ENCODE measurements at places on chromosomes 11 and 22. TPM values are rescaled to one million over a fixed set of nuclear protein-coding genes. Genes with fewer than 3 reads are reported as not detected.

DNA sequence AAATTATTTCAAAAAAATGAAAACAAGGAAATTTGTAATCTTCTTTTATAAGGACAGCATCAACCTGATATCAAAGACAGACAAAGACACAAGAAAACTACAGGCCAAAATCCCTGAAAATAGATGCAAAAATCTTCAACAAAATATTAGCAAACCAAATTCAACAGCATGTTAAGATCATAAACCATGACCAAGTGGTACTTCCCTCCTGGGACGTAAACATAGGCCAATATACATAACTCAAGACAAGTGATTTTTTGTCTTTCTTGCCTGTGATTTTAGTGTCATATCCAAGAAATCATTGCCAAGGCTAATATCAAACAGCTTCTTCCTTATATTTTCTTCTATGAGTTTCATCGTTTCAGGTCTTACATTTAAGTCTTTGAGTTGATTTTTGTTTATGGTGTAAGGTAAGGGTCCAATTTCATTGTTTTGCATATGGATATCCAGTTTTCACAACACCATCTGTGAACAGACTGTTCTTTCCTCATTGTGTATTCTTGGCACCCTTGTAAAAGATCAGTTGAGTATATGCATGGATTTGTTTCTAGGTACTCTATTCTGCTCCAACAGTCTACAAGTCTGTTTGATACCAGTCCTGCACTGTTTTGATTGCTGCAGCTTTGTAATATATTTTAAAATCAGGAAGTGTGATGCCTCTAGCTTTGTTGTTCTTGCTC lies 50.0 kb downstream of the SBF2 start:
- DNase-seq = no peak

DNA sequence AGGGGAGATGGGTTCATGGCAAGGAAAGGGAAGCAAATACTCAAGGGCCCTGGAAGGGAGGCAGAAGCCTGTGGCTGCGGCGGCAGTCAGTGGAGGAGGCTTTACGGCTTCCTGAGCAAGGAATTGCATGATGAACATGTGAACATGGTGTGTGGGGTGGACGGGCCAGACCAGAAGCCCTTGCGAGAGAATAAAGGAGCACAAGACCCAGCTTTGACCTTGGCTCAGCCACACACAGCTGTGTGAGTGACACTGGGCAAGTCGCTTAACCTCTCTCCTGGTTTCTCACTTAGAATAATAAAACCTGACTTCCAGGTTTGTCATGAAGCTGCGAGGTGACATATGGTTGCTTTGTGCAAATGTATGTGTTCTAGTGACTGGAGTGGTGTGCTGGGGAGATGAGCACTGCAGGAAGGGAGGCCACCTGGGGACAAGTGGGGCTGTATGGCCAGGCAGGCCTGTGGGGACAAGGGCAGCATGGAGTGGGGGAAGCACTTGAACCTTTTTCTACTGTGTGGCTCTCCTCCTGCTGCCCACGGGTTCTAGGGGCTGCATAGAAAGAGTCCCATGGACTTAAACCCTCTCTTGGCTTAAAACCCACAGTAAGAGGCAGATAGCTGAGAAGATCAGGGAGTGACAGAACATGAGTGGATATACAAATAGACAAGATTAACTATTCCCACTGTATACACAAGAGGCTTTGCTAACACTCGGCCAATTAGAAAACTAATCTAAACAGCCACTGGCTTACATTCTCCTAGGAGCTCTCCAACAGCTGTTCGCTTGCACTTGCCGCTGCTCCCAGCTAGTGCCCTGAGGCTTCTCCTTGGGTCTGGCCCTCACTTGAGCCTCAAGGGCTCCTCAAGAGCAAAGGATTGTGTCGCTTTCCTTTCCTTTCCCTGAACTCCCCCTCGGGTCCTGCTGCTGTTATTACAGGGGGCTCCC lies 67.3 kb upstream of the CDON start:
- DNase-seq = no peak

The SSRP1 gene
- total RNA-seq = 132 TPM

DNA sequence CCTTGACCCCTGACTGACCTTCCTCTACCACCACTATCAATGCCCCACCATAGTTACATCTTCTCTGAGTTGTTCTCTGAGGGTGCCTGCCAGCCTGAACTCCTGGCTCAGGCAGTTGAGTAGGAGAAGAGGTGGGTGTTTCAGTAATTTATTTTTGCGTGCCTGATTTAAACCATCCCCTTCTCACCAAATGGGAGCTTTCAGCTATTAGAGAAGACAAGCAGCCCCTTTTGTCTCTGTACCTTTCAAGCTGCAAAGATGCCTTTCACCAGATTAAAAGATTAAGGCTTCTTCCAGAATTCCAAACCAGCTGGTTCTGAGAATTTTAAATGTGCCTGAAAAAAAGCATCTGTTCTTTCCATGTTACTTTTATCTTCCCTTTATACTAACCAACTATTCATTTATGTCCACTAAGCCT lies 223.8 kb downstream of the FAM76B start:
- DNase-seq = no peak

DNA sequence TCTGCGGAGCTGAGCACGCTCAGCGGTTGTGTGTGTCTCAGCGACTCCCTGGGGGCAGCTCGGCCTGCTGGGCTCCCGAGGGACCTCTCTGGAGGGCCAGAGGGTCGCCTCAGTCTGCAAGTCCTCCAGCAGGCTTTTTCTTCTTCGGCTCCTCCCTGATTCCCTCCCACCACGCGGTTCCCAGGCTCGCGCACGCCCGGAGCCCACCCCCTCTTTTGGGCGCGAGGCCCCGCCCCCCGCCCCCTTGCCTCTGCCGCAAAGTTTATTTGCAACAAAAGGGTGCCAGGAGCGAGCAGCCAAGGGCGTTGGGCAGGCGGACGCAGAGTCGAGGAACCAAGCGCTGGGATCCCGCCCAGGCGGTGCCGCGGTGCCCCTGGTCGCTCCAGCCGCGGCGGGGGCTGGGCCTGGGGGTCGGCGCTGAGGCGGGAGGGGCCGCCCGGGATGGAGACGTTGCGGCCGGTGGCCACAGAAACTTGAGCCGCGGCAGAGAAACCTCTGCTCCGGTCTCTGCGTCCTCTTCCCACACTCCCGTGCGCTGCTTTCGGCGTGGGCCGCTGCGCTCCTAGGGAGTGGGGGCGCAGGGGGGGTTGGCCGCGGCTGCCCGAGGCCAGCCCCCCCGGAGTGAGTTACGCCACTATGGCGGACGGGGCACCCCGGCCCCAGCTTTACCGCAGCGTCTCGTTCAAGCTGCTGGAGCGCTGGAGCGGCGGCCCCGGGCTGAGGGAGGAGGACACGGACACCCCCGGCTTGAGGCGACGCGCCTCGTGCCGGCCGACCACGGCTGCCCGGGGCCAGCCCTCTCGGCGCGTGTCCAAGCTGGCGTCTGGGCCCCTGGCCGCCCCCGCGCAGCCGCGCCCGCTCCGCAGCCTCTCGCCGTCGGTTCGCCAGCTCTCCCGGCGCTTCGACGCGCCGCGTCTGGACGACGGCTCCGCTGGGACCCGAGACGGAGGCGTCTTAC lies at the start of gene ARHGEF17:
Gene ARHGEF17, plus strand, starts transcription at position 274 of the 958 bp plus-strand sequence. Its CDS starts 363 bp downstream, at position 637.
- peak; percentile 27 for DNase-seq

DNA sequence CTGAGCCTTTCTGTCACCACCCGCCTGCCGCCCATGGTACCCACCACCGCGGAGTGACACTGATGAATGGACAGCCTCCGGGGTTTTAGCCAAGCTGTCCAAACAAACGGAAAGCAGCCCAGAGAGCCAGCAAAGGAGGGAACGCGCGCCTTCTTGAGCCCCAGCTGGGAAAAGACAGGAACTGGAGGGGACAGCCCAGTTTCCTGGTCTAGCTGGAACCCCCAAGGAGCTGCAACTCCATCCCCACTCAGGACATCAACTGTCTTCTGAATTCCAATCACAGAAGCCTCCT lies 33.7 kb downstream of the SHISAL1 start:
- DNase-seq = no peak

The TMEM123 gene
- total RNA-seq = 19.9 TPM

- no peak for DNase-seq
These were observed 9.1 kb upstream of the SERHL2 start for GRCh38 chr22:42544686-42545085.

DNA sequence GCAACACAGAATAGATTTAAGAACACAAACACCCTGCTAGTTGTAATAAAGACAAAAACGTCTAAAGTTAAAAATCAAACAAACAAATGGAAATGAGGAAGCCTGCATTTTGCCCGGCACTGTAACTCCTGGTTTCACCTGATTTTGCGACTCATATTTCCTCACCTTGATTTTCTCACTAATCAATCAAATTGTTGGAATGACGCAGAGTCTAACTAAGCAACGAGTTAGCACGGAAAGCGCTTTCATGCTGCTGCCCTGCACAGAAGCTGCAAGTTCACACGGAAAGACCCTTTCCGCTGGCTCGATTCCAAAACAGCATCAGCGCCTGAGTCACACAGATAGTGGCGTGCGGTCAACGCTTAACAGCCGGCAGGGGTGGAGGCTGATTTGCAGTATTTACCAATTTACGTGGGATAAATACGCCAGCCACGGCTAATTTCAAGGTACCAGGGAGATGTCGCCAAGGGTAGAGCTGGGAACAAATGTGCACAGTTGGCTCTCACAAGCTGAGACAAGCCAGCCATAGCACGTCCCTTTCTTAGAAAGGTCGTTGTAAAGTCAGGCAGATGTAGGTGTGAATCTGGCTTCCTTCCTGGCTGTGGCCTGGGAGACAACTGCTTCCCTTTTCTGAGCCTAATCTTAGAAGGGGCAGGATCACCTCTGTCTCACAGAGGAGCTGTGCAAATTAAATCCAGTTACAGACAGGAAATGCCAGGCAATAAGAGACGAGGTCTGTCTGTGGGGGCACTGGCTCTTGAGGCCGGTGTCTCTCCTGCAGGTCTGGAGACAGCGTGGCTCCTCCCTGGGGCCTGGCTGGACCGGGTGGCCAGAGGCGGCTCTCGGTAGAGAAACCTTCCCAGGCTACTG lies 76.9 kb upstream of the TTLL12 start:
- peak; percentile 17 for DNase-seq

DNA sequence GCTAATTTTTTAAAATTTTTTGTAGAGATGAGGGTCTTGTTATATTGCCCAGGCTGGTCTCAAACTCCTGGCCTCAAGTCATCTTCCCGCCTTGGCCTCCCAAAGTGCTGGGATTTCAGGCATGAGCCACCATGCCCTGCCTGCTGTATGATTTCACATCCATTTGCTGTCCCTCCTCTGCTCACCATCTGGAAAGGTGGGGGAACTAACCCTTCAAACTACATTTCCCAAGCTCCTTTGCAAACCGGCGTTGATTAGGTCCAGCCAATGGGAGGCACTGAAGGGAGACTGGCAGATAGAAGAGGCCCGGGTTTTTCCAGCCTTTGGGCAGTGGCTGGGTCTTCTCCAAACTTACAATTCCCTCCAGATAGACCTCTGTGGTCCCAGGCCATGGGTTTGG lies 19.3 kb downstream of the RFPL1 start:
- no peak for DNase-seq

DNA sequence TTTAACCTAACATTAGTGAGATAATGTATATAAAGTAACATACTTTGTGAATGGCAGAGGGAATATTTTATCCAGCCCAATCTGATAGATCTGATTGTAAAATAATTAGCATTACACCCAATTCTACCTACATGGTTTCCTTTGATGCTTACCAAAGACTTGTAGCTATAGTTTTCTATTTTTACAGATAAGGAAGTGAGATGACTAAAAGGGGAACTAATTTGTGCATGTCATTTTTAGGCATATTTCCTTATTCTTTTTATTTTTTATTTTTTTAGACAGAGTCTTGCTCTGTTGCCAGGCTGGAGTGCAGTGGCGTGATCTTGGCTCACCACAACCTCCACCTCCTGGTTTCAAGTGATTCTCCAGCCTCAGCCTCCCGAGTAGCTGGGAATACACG lies 793.7 kb upstream of the LRRC4C start:
- no peak for DNase-seq

- DNase-seq = no peak
These were observed 385.5 kb upstream of the ANO5 start for GRCh38 chr11:21807350-21807749.

The MUC2 gene
- total RNA-seq = not detected

The SERHL2 gene
- not detected for total RNA-seq

The HYOU1 gene
- 19.2 TPM for total RNA-seq

DNA sequence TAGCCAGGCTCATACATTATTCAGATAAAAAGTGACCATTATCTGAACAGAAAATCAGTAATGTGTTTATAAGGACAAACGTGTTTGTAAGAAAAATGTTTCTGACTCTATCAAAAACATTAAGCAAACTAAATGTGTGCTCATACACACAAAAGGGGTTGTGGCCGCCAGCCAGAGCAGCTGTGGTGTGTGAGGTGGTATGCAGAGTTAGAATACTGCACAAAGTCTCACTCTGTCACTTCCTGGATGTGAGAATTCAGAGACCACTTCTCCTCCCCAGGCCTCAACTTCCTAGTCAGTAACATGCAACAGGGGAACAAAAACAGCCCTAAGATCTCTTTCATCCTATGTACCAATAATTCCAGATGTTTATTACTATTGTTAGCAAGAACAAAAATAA lies 9.4 kb downstream of the OR5B21 start:
- DNase-seq = no peak

- DNase-seq = no peak
These were observed 86.5 kb upstream of the B3GAT1 start for GRCh38 chr11:134498326-134499139.

The C11orf42 gene
- total RNA-seq = not detected

All from gastrocnemius medialis (tissue), 4 donors.